Activated CD8-positive, alpha-beta memory T cell treated with anti-CD3 and anti-CD28 coated beads, Interleukin-2, amount 50 U/mL, for 48 hours (primary cell): ENCODE measurements at places on chromosomes 6 and 20.

GRCh38 chr20:40583205-40583604 lies 105.8 kb downstream of the MAFB start:
- no peak for DNase-seq

GRCh38 chr6:53892707-53893106 lies 97.9 kb downstream of the LRRC1 start:
- no peak for DNase-seq

- no peak for DNase-seq
Observed at GRCh38 chr6:122422614-122423267, 23.3 kb downstream of the HSF2 start.

DNA sequence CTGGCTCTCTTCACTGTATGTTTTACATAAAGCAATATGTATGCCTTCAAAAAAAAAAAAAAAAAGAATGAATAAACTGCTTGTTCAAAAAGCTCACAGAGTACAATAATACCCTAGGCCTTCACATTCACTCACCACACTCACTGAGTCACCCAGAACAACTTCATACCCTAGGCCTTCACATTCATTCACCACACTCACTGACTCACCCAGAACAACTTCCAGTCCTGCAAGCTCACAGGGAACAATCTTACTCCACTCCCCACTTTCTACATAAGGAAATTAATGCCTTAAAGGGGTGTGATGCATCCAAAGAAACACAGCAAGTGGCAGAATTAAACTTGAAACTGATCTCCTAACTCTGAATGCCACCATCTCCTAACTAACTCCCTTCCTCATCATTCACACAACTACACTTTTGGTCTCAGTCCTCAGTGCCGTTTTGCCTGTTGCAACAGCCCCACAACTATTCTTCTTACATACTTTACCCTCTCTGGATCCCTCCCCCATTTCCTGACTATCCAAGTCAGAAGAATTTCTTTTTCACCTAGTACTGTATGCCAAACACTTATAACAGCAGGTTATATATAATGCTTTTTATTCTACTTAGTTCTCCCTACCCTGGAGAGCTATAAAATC lies 34.2 kb downstream of the NHSL1 start:
- no peak for DNase-seq

- DNase-seq, result peak; percentile 85
Observed at GRCh38 chr6:16238057-16238962, at the start of gene GMPR. Gene GMPR (plus strand): TSS chr6:16238587. CDS start chr6:16238694, 107 bp downstream.

- DNase-seq, result no peak
Observed at GRCh38 chr6:43052842-43053544, 658 bp downstream of the CUL7 start.

- no peak for DNase-seq
Observed at GRCh38 chr6:44233567-44234100, 10.2 kb downstream of the SLC29A1 start.

DNA sequence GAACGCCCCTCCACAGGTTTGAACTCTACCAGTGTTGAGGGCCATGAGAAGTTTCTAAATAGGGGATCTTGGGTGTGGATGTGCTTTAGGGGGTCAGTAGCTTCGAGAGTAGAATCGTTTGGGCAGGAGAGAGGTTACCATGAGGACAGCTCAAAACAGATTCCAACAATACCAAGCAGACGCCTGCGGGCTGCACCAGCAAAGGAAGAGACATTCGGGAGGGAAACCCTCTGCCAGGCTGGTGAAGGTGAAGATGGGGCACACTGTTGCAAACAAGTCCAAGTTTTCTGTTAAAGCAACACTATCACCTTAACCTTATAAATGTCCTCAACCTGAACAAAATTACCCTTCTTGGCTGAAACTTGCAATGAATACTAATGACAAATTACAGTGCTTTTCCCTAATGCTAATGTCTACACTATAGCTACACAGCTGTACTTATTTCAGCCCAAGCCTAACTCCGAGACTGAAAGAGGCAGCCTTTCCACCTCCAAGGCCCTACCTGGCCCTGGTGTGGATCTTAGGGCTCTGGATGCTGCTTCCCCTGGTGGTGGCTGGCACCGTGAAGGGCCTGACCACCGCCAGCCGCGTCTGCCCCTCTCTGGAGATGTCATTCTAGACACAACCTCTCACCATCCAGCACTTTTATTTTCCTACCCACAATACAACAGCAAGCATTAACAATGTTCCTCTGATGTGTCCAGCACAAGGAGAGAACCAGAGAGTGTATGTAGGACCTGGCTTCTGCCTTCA lies 80.1 kb downstream of the DLL1 start:
- peak; percentile 33 for DNase-seq

DNA sequence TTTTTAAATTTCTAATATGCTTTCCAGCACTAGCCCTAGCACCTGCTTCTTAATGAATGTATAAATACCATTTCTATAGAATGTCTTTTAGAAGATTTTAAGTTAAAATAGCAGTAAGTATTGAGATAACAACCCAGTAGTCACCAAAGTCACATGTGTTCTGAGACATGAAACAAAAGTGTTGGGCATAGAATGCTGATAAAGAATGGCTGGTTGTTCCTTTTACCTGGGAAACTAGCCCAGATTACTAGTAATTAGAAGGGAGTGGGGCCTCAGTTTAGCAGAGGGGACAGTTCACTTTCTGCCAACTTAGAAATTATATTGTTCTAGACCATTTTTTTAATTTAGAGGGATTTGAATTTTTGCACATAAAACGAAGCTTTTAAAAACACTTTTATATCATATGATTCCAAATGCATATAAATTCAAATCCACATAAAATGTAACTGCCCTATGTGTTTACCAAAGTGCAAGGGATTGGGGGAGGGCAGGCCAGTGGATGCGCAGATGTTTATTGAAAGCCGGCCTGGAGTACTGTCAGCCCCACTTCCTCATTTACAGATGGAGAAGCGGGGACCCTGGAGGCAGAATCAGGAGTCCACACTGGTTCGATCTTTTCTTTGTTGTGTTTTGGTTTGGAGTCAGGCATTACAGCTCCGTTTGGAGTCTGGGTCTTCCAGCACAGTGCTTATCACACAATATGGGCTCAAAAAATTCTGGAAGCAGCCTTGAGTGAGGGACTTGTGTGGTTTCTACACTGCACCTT lies 139.8 kb downstream of the ZDHHC14 start:
- DNase-seq, result no peak

GRCh38 chr6:79668381-79668780 lies 37.3 kb downstream of the SH3BGRL2 start:
- DNase-seq, result no peak

DNA sequence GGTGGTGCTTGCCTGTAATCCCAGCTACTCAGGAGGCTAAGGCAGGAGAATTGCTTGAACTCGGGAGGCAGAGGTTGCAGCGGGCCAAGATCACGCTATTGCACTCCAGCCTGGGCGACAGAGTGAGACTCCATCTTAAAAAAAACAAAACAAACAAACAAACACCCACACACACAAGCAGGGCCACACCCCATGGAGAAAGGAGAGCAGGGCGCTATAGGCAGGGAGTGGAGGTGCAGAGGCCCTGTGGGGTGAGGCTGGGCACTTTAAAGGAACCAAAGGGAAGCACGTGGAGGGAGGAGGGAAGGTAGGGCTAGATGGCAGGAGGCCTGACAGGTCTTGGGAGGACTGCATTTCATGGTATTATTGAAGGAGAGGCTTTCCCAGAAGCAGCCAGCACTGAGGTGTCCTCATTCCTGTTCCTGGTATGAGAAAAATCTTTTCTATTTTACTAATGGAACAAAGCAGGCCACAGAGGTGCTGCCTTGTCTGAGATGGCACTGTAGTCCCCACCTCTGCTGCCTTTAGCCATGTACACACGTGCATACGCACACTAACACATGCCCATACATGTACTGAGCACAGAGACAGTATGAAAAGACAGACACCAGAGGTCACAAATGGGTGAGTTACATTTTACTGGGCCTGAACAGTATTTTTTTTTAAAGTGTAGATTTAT lies 44.0 kb downstream of the BCAS4 start:
- DNase-seq, result no peak

DNA sequence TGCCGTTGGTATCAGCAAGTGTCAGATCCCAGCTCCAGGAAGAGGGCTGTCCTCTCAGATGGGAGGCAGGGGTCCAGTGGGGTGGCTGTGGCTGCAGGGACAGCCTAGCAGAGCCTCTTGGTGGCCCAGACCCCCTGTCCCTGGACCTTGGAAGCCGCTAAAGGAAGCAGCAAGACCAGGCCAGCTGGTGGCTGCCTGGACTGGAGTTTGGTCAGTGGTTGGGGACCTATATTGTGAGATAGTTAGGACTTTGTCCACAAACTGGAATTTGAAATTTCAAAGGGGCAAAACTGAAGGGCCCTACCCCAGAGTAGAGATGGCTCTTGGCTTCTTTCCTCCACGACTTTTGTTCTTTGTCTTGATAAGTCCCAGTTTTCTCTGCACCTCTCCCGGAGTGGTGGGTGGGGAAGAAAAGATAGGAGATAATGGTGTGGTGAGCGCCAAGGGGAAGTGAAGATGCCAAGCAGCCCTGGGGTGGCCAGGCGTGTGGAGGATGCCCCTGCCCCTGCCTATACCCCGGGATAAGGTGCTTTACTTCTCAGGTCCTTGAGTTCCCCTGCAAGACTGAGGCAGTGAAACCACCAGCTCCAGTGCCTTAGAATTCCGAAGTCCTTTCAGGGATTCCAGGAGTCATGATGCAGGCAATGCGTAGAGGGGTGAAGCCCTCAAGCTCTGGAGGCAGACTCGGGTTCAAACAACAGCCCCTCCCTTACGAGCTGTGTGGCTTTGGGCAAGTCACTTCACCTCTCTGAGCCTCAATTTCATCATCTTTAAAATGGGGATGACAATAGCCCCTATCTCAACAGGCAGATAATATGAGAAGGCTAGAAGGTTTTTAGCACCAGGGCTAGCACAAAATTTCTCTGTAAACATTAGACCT lies 40.2 kb downstream of the HNF4A start:
- no peak for DNase-seq

- no peak for DNase-seq
Observed at GRCh38 chr20:38583306-38583705, 2.3 kb downstream of the ADIG start.

GRCh38 chr20:36786246-36786645 lies 12.7 kb upstream of the DSN1 start:
- no peak for DNase-seq
